Endothelial cell of coronary artery (primary cell): ENCODE measurements at places on chromosomes 7 and 10. TPM values are rescaled to one million over a fixed set of nuclear protein-coding genes. Genes with fewer than 3 reads are reported as not detected.

The KIN gene
- 6.5 and 7.7 TPM in 2 replicates for total RNA-seq

The BEND7 gene
- total RNA-seq: 10.2 and 15.2 TPM in 2 replicates

The SYCE1 gene
- total RNA-seq: 0.09 TPM in 1 of 2 replicates, not detected in the other

The THSD7A gene
- 21.1 and 47.2 TPM in 2 replicates for total RNA-seq

The LRIT1 gene
- total RNA-seq: not detected in 2 replicates

The ANKRD61 gene
- 0.09 and 0.18 TPM in 2 replicates for total RNA-seq

The WEE2 gene
- total RNA-seq: 0.09 TPM in 1 of 2 replicates, not detected in the other

The ANXA8 gene
- 0.56 TPM in 1 of 2 replicates, not detected in the other for total RNA-seq

The VWDE gene
- total RNA-seq: 0.19 and 0.63 TPM in 2 replicates

The H2BK1 gene
- total RNA-seq: not detected in 2 replicates

The BAIAP2L1 gene
- 0.27 and 0.47 TPM in 2 replicates for total RNA-seq

The PRKRIP1 gene
- total RNA-seq: 10.8 and 14.2 TPM in 2 replicates

The POU6F2 gene
- not detected in 2 replicates for total RNA-seq

The ADCY1 gene
- 0.19 and 0.54 TPM in 2 replicates for total RNA-seq

The ECHDC3 gene
- 1.5 and 1.8 TPM in 2 replicates for total RNA-seq

The CCDC3 gene
- 0.28 and 2.2 TPM in 2 replicates for total RNA-seq

The GNG11 gene
- total RNA-seq: 104 and 146 TPM in 2 replicates

The CPA2 gene
- total RNA-seq: not detected in 2 replicates

The PTPRN2 gene
- total RNA-seq: 0.18 and 0.85 TPM in 2 replicates

The TRIM73 gene
- 0.36 and 0.75 TPM in 2 replicates for total RNA-seq

The FAM131B gene
- total RNA-seq: 0.66 and 1.4 TPM in 2 replicates

The CALN1 gene
- total RNA-seq: not detected in 2 replicates

The NPSR1 gene
- not detected in 2 replicates for total RNA-seq

The ZCCHC24 gene
- 2.8 and 4.9 TPM in 2 replicates for total RNA-seq

The KLF14 gene
- total RNA-seq: not detected in 2 replicates

The HSPA12A gene
- 0.28 and 0.45 TPM in 2 replicates for total RNA-seq

The PROSER2 gene
- total RNA-seq: 4.0 and 5.0 TPM in 2 replicates

The FRMPD2 gene
- under 0.01 TPM in 1 of 2 replicates, not detected in the other for total RNA-seq

The HEPACAM2 gene
- total RNA-seq: not detected in 2 replicates

The LRRTM3 gene
- not detected in 2 replicates for total RNA-seq

The SUN3 gene
- total RNA-seq: not detected in 2 replicates

The CPA5 gene
- not detected in 2 replicates for total RNA-seq

The TMEM236 gene
- under 0.01 and 0.19 TPM in 2 replicates for total RNA-seq

The SEMA4G gene
- 0.63 and 0.94 TPM in 2 replicates for total RNA-seq

The CCL24 gene
- 0.28 TPM in 1 of 2 replicates, not detected in the other for total RNA-seq

The CXCL12 gene
- total RNA-seq: 1.4 and 34.2 TPM in 2 replicates

The SHTN1 gene
- total RNA-seq: 3.4 and 4.5 TPM in 2 replicates

The SMKR1 gene
- total RNA-seq: 0.28 and 0.54 TPM in 2 replicates

The GPR141 gene
- total RNA-seq: not detected in 2 replicates

The CARD11 gene
- total RNA-seq: 37.6 and 46.0 TPM in 2 replicates

The HHEX gene
- 32.8 and 33.5 TPM in 2 replicates for total RNA-seq

The ANKRD22 gene
- total RNA-seq: not detected in 2 replicates

The RAMP3 gene
- not detected in 2 replicates for total RNA-seq

The ACTR3C gene
- total RNA-seq: 0.19 TPM in 1 of 2 replicates, not detected in the other

The WDR11 gene
- total RNA-seq: 64.5 and 82.9 TPM in 2 replicates

The SLC16A9 gene
- total RNA-seq: 0.19 and 5.2 TPM in 2 replicates

The CLDN15 gene
- total RNA-seq: 2.3 and 3.8 TPM in 2 replicates

The DNAH11 gene
- total RNA-seq: 0.63 and 3.3 TPM in 2 replicates

The TMEM130 gene
- not detected in 2 replicates for total RNA-seq

The IPMK gene
- total RNA-seq: 5.9 and 6.2 TPM in 2 replicates

The AOC1 gene
- total RNA-seq: not detected in 2 replicates

The ZNRF2 gene
- total RNA-seq: 3.4 and 5.5 TPM in 2 replicates

The EPHA1 gene
- total RNA-seq: 0.18 TPM in 1 of 2 replicates, not detected in the other
